Stromal cell of bone marrow (primary cell): ENCODE measurements at places on chromosomes 13 and 19.

GRCh38 chr19:32415669-32416068 is 10.1 kb downstream of the DPY19L3 start:
- no peak for DNase-seq

DNA sequence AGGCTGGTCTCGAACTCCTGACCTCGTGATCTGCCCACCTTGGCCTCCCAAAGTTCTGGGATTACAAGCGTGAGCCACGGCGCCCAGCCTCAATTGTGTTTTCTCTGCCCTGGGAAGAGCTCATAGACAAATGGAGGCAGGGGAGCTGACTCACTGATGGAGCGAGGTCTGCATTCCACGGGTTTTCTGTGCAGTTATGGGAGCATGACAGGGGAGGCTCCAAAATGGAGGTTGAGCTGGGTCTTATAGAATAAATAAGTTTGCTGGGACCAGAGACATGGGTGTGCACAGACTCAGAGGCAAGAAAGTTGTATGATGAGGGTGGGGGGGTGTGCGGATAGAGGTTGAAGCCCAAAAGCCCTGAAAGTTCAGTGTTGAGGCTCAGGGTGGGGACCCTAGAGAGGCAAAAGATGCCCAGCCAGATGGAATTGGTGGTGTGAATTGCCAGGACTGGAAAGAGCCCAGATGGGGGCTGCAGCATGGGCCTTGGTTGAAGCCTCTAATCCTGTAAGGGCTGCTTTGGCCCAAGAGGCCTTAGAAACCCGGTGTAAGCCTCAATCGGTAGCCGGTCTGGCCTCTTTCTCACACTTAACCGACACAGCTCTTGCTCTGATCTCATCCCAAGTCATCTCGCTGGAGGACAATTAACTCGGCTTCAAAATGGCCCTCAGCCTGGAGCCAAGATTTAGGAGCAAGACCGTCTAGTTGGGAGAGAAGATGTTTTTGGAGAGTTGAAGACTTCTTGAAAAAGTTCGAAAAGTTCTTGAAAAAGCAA is 1.9 kb downstream of the TPM4 start:
- DNase-seq, result peak; percentile 76

DNA sequence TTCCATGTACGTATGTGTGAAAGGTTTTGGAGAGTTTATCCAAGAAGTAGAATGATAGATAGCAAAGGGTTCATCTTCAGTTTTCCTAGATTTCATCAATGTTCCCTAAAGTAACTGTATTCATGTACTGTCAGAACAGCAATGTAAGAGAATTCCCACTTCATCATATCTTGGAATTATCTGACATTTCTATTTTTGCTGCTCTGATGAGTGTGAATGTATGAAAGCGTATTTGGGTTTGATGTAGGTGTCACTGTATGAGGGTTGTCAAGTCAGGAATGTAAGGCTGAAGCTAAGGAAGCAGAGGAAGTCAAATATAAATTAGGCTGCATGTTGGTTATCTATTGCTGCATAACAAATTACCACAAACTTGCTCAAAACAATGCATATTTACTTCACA is 7.2 kb upstream of the KATNAL1 start:
- DNase-seq, result no peak

DNA sequence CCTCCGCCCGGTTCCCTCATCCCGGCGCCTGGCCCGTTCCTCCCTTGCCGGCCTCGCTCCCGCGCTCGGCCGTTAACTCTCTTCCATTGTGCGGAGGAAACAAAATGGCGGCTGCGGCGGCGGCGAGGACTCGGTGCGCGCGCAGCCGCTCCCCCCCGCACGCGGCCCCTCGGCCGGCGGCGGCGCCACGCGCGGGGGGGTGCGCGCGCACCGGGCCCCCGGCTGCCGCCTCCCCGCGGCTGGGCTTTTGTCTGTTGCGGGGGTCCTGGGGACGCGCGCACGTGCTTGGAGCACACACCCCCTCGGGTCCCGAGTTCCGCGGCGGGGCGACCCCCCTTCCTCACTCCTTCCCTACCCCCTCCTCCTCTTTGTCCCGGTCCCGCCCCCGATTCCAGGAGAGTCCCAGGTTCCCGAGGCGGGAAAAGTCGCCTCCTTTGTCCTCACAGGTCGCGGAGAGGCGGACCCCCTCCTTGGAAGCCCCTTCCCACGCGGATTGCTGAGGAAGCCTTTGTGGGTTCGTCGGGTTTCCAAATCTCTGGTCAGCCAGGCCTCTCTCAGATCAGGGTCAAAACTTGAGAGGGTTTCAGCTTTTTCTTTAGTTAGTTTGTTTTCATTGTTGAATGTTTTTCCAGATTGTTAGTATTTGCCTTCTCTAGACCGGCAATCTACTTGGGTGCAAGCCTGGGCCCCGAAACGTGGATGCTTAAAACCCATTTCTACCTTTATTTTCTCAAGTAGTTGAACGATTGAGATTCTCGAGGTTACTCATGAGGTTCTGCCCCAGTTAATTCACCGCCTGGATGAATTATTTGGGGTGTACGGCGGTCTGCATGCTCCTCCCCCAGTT is 687 bp downstream of the ILF3 start:
- DNase-seq, result no peak

GRCh38 chr19:12513531-12514061 is 29.0 kb upstream of the ZNF709 start:
- no peak for DNase-seq

GRCh38 chr13:52845766-52846566 is 2.5 kb downstream of the PCDH8 start:
- DNase-seq, result no peak

- DNase-seq, result no peak
Observed at GRCh38 chr13:67299751-67300150, 69.6 kb upstream of the PCDH9 start.

DNA sequence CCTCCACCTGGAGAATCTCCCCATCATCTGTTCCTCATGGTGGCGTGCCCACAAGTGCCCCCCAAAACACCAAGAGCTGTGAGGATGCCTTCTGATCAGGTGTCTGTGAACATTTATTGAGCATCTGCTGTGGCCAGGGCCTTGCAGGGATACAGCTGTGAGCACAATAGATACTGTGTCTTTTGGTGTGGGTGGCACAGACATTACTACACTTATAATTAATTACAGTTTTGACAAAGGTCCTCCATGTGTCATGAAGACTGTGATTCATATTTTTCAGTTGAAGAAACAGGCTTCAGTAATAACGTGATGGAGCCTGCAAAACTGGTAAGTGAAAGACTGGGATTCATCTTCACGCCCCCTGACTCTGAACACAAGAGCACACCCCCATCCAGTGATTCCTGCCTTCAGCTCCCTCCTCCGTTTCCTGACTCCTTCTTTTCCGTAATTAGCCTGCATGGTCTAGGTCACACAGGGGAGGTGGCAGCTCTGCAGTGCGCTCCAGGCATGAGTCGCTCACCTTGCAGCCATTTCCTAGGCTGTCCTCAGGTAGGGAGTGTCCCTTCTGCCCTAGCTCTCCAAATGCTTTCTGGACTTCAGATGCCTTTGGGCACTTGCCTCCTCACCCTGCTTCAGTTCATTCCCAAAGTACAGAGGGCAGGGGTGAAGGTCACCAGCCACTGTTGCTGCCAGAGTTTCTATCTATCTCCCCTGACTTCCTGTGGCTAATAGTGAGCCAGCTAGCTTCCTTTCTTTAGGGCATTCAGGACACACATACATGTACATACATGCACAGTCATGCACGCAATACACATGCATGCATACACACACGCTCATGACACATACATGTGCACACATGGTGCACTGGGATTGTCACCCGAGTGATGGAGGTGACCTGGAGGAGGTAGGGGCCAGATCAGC is 66.5 kb downstream of the SIAH3 start:
- no peak for DNase-seq

- no peak for DNase-seq
Observed at GRCh38 chr19:30557212-30557611, 185.0 kb downstream of the ZNF536 start.
